ENCODE measurements at places on chromosomes 4 and X. TPM values are rescaled to one million over a fixed set of nuclear protein-coding genes. Genes with fewer than 3 reads are reported as not detected.

GRCh38 chrX:134985479-134985878 lies 5.3 kb upstream of the SMIM10 start:
- DNase-seq = no peak

Gene SYN1
- 0.86 TPM for total RNA-seq

Gene HTR2C
- total RNA-seq = not detected

GRCh38 chr4:128951316-128951715 lies 141.8 kb downstream of the JADE1 start:
- no peak for DNase-seq

Gene MGAT4D
- not detected for total RNA-seq

Measured in HCT116 (cell line).